ENCODE measurements at places on chromosomes 3 and 15. TPM values are rescaled to one million over a fixed set of nuclear protein-coding genes. Genes with fewer than 3 reads are reported as not detected.

DNA sequence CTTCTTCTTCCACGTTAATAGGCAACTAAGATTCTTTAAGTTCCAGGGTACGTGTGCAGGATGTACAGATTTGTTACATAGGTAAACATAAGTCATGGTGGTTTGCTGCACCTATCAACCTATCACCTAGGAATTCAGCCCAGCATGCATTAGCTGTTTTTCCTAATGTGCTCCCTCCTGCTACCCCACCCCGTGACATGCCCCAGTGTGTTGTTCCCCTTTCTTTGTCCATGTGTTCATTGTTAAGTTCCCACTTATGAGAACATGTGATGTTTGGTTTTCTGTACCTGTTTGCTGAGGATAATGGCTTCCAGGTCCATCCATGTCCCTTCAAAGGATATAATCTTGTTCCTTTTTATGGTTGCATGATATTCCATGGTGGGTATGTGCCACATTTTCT lies 21.1 kb downstream of the GTF2A2 start:
- no peak for DNase-seq

TRH gene
- total RNA-seq: under 0.01 TPM

CA12 gene
- 114 TPM for total RNA-seq

DNA sequence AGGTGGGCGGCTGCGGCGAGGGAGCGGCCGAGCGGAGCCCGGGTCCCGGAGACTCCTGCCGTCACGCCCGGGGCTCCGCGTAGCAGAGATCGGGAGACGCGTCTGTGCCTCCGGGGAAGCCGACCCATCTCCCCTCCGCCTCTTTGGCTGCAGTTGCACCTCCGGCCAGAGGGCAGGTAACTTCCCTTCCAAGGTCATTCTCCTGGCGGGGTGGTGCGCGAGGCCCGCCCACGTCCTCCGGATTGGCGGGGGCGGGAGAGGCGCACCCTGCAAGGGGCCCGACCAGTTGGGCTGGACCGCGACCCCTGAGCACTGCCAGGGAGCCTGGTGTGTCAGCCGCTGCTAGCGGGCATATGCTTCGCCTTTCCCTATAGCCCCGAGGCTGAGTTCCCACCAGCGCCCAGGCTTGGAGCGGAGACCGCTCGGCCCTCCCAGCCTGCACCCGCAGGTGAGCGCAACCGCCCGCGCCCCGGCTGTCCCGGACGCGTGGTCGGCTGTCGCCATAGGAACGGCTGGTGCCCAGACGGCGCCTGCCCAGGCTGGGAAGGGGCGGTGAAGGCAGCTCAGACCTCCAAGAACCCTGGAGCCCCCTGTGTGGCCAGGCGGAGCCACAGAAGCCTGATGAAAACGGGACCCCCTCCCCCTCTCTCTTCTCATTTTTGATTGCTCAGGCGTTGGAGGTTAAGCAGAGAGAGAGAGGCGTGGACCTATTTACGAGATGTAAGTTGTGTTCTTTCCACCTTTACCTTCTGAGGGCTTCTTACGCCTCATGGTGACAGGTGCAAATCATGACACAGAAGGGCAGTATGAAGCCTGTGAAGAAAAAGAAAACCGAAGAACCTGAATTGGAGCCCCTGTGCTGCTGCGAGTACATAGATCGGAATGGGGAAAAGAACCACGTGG lies 453 bp downstream of the ZDHHC23 start:
- peak; percentile 85 for DNase-seq

DNA sequence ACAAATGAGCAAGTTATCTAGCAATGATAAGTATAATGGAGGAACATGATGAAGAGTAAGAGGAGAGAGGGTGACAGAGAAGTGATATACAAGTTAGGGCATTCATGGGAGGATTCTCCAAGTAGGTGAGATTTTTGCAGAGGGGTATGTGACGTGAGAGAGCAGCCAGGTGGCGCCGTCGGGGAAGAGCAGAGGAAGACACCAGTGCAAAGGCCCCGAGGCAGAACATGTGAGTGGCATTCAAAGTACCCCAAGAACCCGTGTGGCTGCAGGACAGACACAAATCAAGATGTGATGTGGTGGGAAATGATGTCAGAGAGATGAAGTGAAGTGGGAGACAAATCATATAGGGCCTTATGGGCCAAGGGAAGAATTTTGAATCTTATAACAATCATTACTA lies 81.8 kb upstream of the GRM7 start:
- DNase-seq: no peak

DNA sequence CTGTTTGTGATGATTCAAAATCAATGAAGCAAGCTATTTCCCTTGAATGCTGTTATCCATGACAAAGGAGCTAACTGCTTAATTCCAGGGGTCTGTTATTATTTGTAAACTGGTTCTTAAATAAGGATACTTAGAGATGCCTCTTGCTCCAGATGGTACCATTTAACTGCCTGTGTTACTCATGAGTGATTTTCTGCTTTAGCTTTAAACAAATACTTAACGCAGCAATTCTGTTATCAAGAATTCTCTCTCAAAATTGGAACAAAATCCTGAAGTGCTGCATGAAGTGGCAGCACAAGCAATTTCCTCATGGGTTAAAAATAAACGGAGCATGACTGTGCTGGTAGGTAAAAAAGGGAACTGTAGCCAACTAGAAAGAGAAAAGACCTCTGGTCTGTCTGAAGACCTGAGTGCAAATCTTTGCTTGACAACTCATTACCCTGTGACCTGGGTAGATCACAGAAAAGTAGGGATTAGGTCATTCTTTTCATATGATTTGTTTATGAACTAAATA lies 62.5 kb upstream of the GBE1 start:
- DNase-seq: no peak

DNA sequence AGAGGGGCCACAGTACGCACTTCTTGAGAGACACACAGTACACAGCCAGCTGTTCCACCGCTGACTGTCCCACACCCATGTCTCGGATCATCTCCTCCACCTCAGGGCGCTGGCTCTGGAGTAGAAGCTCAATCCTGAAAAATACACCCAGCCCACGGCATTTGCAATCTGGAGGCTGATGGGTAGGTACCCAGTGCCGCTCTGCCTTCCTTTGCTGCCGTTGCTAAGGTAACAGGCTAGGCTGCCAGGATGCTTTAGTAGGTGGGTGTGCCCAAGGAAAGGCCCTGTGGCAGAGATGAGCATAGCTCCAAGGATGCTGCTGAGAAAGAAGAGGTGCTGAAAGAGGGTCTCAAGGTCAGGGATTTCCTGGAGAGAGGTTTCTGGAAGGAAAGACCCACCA lies 14.6 kb downstream of the TRAIP start:
- DNase-seq: peak; percentile 3

- DNase-seq: no peak
Measured at GRCh38 chr3:167810236-167810635, 74.7 kb downstream of the SERPINI1 start.

- no peak for DNase-seq
Measured at GRCh38 chr15:92407321-92407720, 13.6 kb downstream of the ST8SIA2 start.

GRK7 gene
- total RNA-seq: not detected

GRCh38 chr3:119639494-119640350 lies 20.7 kb downstream of the POPDC2 start:
- no peak for DNase-seq

SLC49A4 gene
- total RNA-seq: 41.8 TPM

DNA sequence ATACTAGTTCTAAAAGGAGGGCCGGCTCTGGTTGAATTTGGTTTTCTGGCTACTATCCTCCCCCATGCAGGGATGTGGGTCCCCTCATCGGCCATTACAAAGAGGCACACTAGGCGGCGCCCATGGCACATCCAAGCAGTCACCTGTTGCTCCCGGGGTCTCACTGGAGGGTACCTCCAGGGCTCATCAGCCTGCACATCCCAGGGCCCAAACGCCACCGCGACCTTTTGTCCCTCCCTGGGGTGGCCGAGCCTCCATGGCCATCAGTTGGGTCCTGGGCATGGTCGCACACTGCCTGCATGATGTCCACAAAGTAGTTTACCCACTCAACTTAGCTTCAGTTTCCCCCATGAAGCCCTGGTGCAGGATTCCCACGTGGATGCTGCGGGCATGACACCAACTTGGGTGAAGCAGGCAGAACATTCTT lies 28.3 kb downstream of the IDH3A start:
- DNase-seq: peak; percentile 86

DNA sequence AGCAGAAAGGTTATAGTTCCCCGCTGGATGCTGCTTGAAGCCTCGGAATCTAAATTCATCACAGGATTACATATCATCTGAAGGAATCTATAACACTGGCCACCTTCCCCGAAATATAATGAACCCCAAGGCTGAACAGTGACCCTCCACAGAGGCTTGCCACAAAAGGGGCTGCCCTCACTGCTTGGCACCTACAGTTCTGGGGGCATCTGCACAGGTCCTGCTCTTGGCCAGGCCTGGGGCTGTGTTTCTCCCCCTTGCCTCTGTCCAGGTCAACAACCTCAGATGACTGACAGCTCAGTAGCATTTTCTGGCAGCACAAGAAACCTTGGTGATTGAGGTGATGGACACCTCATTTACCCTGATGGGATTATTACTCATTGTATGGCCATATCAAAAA lies 1.5 kb upstream of the ADAMTS17 start:
- no peak for DNase-seq

DNA sequence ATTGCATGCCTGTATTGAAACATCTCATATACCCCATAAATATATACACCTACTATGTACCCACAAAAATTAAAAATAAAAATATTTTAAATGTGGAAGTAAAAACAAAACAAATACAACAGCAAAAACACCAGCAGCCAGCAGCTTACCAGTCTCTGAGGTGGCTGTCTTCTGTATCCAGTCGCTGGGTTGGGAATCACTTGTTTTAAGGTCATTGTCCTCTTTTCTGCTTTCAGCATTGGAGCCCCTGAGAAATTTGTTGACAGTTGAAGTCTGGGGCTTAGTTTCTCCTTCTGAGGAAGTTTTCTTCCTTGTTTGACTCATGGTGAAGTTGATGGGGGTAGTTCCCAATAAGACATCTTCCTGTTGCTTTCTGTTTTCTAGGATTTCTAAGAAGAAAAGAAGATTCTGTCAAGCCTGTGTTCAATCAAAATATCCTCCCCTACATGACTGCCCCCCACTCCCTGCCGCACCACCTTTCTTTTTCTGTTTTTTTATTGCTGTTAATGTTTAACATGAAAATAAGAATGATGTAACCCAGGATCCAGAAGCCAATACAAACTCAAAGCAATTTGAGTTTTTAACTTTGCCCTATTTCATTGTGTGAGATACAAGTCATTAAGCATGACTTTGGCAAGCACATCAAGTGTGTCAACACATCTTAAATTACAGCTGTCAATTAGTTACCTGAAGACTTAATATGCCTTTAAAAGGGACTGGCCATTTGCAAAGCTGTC lies at the start of gene LRRC31:
Gene LRRC31 (minus strand): TSS at position 452 of the 737 bp plus-strand sequence. CDS start 128 bp downstream, at position 324.
- DNase-seq: no peak

Measured in osteoblast (primary cell).